Subcutaneous adipose tissue (tissue), 4 donors: ENCODE measurements at places on chromosomes 16 and 17. TPM values are rescaled to one million over a fixed set of nuclear protein-coding genes. Genes with fewer than 3 reads are reported as not detected.

HSD11B2 gene
- not detected for total RNA-seq

TBC1D3G gene
- not detected for total RNA-seq

BLMH gene
- total RNA-seq = 32.4 TPM

GAS2L2 gene
- total RNA-seq = not detected

ERCC4 gene
- total RNA-seq = 8.7 TPM

ADAM11 gene
- 0.17 TPM for total RNA-seq

LGALS9C gene
- not detected for total RNA-seq

CES5A gene
- total RNA-seq = not detected

KRT36 gene
- not detected for total RNA-seq
